ENCODE measurements at places on chromosomes 2 and 18. TPM values are rescaled to one million over a fixed set of nuclear protein-coding genes. Genes with fewer than 3 reads are reported as not detected.

The MYCN gene
- total RNA-seq = 3.2 TPM

The ANKRD53 gene
- 0.13 TPM for total RNA-seq

GRCh38 chr2:71455741-71456569, 2.6 kb downstream of the DYSF start:
- peak; percentile 75 for DNase-seq

DNA sequence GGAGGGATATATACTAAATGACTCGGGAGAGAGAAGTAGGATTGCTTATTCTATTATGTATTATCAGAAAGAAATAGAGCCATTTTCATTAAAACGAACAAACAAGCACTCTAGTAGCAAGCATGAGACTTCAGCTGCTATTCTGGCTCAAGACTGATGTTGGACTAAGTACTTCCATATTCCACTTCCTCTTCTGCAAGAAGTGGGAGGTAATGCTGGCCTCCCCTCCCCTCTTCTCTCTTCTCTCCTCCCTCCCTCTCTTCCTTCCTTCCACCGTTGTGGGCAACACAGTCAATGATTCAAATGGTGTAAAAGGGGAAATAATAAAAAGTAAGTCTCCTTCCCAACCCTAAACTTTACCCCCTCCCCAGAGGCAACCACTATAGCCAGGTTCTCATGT, 62.6 kb downstream of the EMX1 start:
- no peak for DNase-seq

- DNase-seq = no peak
These were observed 364.1 kb downstream of the SS18 start for GRCh38 chr18:25726298-25726697.

DNA sequence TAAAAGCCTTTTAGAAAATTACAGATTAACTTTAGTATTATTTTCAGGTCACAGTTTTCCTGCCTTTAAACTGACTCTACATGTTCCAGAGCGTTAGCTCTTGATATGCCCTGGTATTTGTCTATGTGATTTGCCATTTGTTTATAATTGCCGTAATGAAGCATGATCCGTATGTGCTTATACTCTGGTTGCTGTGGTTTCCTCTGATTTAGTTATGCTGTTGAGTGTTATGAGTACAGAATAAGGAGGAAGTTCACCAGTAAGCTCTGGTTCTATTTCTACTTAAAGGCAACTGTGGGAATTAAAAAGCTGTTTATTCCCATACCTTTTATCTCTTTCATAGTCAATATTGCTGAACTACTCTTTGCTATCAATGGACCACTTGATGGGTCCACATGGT, 123.5 kb downstream of the OSBPL6 start:
- DNase-seq = no peak

DNA sequence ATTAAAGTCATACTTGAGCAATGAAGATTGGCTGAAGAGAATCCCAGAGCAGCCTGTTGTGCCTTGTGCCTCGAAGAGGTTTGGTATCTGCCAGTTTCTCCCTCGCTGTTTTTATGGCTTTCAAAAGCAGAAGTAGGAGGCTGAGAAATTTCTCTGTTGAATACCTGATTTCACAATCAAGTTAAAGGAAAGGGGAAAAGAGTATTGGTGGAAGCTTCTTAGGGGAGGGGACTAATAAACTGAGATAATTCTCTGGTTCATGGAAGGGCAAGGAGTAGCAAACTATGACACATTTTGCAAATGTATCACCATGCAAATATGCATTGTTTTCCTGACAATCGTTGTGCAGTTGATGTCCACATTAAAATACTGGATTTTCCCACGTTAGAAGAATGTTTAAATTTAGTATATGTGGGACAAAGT, at the start of gene IL1B:
Gene IL1B, minus strand, starts transcription at position 85 of the 423 bp plus-strand sequence. CDS start 550 bp downstream, outside the sequence.
- DNase-seq = no peak

- no peak for DNase-seq
These were observed 764.5 kb downstream of the TRIB2 start for GRCh38 chr2:13481201-13481600.

DNA sequence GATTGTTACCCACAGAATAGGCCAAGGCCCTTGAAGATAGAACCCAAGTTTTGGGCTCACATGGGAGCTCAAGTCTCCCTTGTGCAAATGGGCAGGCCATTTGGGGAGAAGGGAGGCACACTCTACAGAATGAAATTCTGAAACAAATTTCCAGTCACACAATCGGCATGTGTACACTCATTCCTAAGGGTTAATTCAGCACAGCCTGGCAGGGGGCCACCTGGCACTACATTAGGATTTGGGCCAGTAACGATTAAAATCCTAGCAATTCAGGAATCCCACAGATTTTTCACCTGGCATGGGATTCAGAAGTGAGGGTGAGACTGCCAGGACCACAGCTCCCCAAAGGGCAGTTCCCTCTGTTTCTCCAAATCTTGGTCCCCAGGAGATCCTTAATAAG, 46.4 kb downstream of the BMP10 start:
- DNase-seq = peak; percentile 48

GRCh38 chr2:228039752-228040534, 141.5 kb downstream of the SPHKAP start:
- peak; percentile 7 for DNase-seq

DNA sequence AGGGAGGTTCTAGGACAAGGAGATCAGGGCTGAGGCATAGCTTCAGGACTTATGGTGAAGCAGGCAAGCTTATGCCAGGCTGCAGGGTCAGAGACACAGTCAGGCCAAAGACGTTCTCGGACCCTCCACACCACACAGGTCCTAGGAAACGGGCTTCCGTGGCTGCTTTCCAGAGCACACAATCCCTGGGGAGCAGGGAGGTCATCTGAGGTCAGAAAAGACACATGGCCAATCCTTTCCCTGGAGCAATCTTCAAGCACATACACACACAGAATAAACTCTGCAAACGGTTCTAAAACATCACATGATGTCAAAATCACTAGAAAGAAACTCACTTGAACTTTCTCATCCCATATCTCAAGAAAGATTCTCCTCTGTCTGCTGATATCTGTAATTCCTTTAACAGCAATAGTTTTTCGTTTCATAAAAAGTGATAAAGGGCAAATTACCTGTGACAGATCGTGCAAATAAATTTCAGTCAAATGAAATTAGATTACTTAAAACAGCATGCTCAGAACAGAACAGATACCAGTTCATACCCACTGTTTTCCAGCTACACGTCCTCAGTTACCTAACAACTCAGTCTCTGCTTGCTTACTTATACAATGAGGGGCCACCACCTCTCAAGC, 63.9 kb downstream of the MBOAT2 start:
- no peak for DNase-seq

- no peak for DNase-seq
These were observed 21.6 kb upstream of the DSC3 start for GRCh38 chr18:31064130-31064529.

GRCh38 chr2:38495880-38496279, 106.8 kb downstream of the HNRNPLL start:
- DNase-seq = no peak

GRCh38 chr18:30432349-30432748, 610.2 kb downstream of the DSC3 start:
- no peak for DNase-seq

GRCh38 chr2:28997847-28998735, 17.0 kb downstream of the TOGARAM2 start:
- DNase-seq = no peak

- DNase-seq = no peak
These were observed 70.0 kb upstream of the ATIC start for GRCh38 chr2:215241791-215242305.

DNA sequence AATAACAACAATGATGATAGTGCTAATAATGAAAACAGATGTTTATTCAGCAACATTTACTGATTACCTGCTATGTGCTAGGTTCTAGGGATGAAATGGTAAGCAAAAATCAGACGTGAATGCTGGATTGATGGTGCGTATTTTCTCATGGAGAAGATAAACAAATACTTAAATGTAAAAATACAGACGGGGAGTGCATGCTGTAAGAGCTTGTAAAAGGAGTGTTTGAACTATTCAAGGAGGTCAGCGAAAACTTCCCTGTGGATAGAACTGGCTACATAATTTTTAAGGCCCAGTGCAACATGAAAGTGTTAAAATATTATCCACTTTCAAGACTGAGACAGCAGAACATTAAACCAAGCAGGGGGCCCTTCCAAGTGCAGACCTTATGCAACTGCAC, 22.1 kb downstream of the MTX2 start:
- no peak for DNase-seq

- DNase-seq = no peak
These were observed 548.8 kb downstream of the PARD3B start for GRCh38 chr2:205094031-205094430.

- peak; percentile 67 for DNase-seq
These were observed 1.4 kb downstream of the PSME4 start for GRCh38 chr2:53969285-53969967.

- no peak for DNase-seq
These were observed 104.1 kb upstream of the FZD5 start for GRCh38 chr2:207873794-207874193.

All from dermis microvascular lymphatic vessel endothelial cell (primary cell).